NCI-H187 (cell line): ENCODE measurements at places on chromosomes 16 and 17.

- DNase-seq: no peak
These were observed 4.3 kb downstream of the RNF112 start for GRCh38 chr17:19415311-19415710.

DNA sequence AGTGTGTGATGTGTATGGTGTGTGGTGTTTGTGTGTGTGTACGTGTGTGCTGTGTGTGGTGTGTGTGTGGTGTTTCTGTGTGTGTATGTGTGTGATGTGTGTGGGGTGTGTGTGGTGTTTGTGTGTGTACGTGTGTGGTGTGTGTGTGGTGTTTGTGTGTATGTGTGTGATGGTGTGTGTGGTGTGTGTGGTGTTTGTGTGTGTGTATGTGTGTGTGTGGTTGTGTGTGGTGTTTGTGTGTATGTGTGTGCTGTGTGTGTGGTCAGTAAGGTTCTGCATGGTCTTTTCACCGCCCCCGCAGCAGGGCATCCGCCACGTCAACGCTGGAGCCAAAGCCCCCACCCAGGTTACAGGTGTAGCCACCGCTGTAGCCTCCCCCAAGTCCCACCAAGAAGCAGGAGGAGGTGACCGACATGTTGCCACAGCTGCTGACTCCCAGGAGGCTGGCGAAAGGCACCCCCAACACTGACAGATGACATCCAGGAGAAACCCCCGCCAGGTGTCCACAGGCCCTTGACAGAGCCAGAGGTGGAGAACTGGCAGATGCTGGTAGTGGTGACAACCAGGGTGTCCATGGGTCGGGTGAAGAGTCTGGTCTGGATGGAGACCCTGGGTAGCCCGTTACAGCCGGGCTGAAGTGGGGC lies 9.3 kb upstream of the KRT17 start:
- DNase-seq: no peak

GRCh38 chr17:60039847-60040442 lies 38.8 kb downstream of the HEATR6 start:
- DNase-seq: no peak

DNA sequence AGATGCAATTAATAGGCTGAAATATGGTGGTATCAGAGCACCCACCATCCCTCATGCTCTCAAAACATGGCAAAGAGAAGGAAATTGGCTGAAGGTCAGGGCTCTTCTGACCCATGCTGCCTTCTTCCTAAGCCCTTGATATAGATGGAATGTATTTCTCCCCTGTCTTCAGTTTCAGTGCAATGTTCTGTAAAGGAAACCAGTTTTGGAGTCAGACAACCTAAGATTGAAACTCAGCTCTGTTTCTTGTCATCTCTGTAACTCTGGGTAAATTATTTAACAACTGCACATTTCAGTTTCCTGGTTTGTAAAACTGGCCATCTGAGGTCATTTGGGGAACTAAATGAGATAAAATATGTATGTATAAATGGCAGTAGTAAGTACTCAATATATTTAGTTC lies 243.9 kb downstream of the CA10 start:
- DNase-seq: no peak

GRCh38 chr17:68460715-68461114 lies 3.4 kb upstream of the WIPI1 start:
- DNase-seq: no peak

GRCh38 chr16:50879873-50880695 lies 138.2 kb downstream of the CYLD start:
- DNase-seq: no peak

DNA sequence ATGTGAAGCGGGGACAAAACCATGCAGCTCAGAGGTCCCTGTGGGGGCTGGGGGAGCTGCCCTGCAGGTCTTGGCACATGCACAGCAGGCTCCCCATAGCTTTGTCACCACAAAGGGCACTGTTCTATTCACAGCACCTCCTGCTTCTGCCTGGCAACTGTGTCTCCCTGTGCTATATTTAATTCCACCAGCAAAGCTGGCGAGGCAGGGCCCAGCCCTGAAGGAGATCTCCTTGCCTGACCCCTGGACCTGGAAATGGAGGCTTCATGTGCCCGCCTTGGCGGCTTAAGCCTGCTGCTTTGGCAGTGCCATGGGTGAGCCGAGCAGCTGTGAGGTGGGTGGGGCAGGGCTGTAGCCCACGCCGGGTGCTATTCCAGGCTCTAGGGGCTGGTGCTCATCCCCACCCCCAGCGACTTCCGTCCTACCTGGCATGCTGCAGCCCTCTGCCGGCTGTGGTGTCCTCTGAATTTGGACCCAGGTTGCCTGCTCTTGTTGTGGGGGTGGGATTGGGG lies 6.8 kb downstream of the LDHD start:
- DNase-seq: no peak

DNA sequence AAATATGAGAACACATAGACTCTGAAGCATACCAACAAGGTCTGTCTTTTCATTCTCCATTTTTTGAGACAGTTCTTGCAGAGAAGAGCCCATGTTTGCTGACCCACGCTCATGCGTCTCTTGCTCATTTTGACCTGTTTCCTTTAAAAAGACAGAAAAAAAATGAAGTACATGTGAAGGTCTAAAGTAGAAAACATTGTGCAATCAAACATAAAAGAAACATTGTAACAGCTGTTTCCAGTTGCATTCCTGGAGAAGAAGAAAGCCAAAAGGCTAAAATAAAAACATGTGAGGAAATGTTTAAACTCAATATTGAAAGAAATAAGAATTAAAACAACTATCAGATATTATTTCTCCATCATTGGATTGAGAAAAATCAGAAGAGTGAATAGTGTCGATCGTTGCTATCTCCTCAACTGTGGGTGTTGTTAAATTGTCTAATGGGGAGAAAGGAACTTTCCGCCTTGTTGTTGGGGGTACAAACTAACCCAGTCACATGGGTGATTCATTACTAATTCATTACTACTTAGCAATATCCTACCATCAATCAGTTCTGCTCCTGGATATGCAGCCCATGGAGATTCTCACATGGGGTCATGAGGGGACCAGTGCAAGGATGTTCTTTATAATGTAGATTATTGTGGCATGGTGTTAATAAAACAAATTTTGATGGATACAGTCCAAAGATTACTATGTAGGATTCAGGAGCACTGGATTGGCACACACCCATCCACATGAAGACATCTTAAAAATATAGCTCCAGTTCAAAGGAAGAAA lies 9.5 kb downstream of the ABCA9 start:
- DNase-seq: no peak

DNA sequence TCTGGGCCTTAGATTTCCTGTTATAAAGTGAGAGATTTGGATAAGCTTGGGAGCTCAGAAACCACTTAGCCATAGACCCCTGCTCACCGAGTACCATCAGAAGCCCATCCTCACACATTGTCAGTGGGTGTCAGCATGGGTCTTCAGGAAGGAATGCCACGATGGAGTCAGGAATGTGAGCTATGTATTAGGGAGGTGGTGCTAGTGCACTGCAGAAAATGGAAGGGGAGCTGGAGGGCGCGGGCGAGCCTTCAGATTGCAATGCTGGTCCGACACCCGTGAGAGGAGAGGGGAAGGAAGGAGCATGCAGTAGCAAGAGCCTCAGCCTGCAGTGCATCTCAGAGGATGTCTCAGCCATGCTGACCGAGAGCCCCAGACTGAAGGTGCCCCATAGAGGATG lies 294.5 kb downstream of the FOXL1 start:
- DNase-seq: no peak

DNA sequence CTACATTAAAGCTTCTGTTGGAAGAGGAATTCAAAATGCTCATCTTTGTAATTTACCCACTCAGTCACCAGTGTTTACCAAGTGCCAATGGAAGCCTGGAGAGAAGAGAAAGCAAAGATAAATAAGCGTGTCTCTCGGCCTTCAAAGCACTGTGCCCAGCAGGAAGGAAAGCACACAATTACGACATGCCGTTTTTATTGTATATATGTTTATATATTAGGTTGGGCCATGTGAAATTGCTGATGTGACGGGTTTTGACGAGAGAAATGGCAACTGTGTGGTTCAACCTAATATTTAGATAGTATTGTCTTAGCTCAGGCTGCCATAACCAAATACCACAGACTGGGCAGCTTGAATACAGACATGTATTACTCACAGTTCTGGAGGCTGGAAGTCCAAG lies 79.3 kb upstream of the HSBP1 start:
- DNase-seq: no peak

DNA sequence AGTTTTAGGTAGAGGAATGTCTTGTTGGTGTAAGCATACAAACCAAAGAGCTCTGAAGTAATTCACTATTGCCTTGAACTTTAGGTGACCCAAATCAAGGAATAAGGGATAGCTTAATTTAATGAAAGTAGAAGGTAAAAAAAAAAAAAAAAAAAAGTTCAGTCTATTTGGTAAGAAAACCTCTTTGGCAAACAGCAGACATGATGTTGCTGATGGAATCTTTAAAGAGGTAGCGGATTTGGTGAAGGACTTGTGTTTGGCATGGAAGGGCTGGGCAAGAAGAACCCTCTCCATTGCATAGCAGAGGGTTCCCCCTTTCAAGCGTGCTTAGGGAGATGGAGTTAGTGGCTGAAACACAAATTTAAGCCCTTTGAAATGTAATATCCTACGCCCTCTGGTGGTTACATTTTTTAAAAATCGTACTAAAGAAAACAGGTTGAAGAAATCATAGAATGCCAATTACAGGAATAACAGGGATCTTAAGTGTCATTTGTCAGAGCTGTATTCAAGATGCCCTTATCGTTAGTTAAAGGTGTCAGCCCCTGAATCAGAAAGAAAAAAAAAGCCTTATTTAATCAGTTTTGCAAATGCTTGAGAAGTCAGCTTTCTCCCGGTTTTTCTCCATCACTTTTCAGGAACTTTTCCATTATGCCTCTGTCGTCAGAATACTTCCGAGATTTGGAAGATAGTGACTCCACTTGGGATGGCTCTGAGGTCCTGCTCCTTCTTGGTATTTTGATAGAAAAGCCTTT lies 383.1 kb downstream of the KCNJ2 start:
- DNase-seq: peak; percentile 11

DNA sequence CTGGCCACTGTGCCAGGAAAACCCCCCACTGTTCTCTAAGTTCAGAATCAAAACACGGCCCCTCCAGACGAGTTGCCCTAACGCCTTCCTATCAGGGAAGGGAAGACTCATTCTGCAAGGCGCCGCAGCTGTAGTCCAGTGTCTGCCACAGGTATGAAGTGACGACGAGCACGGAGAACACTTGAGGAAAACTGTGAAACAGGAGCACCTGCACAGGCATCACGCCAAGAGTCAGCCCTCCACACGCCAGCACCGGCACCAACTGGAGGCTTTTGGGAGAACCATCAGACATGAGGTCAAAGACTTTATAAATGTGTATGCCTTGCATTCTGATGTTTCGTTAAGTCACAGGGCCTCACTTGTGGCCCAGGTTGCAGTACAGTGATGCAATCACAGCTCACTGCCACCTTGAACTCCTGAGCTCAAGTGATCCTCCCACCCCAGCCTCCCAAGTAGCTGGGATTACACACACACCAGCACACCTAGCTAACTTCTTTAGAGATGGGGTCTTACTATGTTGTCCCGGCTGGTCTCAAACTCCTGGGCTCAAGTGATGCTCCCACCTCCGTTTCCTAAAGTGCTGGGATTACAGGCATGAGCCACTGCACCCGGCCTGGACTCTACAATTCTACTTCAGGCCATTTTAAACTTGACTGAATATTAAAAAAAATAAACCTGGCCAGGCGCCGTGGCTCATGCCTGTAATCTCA lies 22.9 kb downstream of the KLHDC4 start:
- DNase-seq: no peak
